NCI-H774 (cell line): ENCODE measurements at places on chromosomes 11 and 22.
A peak's percentile ranks its signal among the peaks of the same experiment; 100 is the strongest.

DNA sequence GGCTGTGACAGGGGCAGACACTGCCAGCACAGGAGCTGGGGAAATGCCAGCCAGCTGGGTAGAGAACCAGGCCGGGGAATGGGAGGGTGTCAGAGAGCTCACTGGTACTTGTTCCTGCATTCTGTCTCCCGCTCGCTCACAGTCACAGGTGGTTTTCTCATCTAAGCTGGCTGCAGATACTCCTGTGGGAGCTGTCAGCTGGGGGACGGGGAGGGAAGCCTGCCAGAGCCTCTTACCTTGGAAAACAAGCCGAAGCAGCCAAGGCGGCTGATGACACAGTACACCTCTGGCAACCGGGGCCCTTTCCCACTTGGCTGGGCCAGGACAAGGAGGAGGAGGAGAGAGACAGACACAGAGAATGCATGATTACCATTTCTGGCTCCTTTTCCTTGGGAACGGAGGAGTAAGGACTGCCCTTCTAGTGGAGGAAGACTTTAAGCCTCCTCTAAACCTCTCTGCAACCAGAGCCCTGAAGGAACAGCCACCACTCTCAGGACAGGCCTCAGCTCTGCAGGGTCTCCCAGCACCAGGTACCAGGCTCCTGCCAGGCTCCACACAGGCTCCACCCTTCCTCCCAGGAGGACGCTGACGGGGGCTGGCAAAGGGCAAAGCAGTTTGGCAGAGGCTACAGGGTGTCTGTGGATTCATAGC is 25.1 kb downstream of the RPL27A start:
- no peak for DNase-seq

- no peak for DNase-seq
These were observed 112.2 kb downstream of the NCAM1 start for GRCh38 chr11:113073290-113073953.

DNA sequence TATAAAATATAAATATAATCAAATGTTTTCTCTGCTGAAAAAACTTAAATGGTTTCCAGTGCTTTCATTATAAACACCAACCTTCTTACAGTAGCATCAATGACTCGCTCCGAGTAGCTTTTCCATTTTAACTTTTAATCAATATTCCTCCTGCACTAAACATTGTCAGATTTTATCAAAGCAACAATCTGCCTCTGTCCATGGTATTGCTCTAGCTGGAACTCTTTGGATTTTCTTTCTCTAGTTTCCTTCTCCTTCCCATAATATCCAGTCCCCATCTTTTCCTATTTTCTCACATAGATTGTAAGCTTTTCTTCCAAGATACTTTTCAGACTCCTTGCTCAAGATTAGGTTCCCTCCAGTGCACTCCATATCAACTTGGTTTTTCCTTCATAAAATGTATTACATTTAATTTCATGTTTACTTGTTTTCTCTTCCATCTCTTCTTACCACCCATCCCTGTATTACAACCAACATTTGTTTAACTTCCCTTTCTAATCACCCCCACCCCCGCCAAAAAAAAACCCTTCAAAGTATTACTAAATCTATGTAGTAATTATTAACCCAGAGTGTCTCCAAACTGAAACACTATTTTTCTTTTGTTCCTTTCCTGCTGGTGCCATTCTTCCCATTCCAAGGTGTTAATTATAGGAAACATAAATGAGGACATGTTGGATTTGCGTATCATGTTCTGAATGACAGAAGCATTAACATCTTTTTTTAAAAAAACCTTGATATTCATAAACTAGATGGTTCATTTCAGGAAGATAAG is 716.5 kb downstream of the NELL1 start:
- DNase-seq, result no peak

DNA sequence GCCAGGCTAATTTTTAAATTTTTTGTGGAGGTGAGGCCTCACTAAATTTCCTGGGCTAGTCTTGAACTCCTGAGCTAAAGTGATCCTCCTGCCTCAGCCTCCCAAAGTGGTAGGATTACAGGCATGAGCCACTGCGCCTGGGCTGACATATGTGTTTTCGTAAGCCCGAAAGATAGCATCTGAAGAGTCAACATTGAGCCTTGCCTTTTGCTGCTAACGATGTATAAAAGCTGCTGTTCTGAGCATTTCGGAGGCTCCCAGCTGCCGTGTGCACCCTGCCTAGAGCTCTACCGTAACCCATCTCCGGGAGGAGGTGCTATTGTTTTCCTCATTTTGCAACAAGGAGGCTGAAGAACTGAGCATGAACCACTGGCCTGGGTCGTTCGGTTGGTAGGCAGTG is 18.1 kb upstream of the PPP6R3 start:
- no peak for DNase-seq

GRCh38 chr22:49977578-49977977 is 17.0 kb downstream of the PIM3 start:
- no peak for DNase-seq

DNA sequence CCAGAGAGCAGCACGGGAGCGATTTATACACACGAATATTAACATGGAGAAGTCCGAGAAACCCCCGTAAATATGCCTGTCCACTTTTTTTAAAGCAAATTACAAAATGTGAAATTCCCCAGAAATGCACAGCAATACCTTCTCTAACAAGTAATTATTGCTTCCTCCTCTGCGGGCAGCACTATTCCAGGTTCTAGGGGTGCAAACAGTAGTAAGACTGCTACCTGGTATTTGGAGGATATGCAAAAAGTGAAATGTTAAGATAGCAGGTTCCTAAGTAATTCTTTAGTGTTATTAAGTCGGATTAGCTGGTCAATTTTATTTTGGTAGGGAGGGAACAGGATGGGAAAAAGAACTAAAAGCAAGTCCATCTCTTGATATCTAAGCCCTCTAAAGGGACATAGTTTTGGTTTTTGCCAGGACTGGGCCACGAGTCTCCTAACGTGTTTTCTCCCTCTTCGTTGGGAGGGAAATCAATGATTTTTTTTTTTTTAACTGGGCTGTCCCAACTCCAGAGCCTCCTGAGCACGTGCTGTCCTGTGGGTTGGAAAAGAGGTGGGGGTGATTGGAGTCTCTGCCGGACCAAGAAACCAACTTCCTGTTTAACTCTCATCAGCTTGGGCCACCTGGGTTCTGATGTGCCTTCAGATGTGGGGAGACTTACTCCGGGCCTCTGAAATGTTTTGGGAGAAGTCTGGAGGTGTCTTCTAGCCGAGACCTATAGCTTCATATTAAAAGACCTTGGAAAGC is 1.7 kb upstream of the XBP1 start:
- DNase-seq, result no peak

- no peak for DNase-seq
These were observed 180.8 kb downstream of the LARGE1 start for GRCh38 chr22:33739516-33739915.

DNA sequence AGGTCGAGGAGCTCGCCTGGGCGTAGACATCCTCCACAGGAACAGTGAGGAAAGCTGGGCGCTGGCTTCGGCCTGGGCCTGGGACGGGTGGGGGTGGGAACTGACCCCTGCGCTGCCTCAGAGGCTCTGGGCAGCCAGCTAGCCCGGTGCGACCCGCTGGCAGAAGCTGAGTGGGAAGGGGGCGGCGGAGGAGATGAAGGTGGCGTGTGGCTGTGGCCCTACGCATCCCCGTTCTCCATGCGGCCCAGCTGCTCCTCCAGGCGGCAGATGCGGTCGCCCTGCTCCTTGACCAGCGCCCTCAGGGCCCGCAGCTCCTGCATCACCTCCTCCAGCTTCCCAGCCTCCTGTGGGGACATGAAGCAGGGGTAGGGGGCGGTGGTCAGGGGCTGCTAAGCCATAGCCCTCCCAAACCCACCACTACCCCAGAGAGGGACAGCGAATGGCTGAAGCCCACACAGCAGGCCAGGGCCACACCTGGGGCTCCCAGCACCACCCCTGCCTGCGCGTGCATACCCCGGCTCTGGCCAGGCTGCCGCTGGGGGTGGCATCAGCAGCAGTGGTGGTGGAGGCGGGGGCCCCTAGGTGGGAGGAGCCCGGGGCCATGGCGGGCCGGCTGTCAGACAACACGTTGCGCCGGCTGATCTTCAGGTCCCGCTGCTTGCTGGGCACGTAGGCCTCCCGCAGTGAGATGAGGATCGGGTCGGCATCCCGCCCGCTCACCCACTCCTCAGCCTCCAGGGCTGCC is 848 bp upstream of the PTPRCAP start:
- no peak for DNase-seq

DNA sequence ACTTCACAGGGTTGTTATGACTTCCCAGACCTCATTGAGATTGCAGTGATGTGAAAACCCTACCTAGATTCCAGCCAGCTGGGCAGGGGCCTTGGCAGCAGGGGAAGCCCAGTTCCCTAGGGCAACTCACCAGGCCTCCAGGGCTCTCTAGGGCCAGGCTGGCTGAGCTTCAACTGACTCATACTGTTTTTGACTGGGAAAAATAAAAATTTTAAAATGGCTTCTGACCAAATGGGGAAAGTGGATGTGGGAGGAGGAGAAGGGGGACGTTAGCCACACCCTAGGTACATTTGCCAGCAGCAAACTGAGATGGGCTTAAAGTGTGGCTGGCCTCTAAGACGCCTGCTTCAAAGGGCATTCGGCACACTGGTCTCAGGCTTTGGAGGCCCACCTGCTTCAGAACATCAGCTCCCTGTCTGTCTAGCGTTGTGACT is 39.0 kb downstream of the BMAL1 start:
- no peak for DNase-seq

GRCh38 chr11:95569207-95569606 is 220.4 kb downstream of the FAM76B start:
- DNase-seq, result no peak

- no peak for DNase-seq
These were observed 201.8 kb upstream of the LARGE1 start for GRCh38 chr22:34122042-34122441.

DNA sequence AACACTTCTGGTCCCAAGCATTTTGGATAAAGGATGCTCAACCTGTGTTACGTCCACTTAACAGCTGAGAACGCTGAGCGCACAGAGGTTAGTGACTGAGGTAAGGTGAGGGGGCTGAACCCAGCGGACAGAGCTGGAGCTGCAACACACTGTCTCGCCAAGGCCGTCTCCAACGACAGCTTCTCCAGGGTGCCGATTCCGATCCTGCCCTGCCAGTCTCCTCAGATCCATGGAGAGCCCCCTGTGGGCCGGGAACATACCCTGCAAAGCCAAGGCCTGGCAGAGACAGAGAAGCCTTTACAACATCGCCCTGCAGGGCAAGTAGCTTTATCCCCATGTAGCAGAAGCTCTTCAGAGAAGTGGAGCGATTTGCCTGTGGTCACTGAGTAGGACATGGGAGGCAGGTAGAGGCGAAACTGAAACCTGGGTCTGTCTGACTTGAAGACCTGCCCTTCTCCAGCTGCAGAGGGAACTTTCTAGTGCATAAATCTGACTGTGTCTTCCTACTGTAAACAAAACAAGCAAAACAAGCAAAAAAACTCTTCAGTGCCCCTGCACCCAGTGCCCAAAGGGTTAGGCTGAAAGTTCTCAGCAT is 72.8 kb downstream of the SCUBE1 start:
- no peak for DNase-seq

DNA sequence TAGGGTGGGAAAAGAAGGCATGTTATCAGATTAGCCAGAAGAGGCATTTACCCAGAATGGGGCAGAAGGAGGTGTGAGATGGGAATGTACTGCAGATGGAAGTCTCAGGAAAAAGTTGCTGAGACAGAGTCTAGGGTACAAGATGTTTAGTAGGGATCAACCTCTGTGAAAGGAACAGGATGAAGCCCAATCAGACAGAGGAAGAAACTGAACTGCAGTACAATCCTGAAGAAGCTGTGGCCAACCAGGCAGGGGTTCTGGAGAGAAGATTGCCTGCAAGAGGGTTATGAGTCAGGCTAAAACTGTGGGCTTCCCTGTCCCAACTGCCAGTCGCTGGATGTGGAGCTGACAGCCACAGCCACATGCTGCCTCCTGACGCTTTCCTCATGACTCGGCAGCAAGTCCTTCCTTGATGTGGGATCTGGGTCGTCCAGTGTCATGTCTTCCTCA is 64.0 kb downstream of the CWC15 start:
- DNase-seq, result no peak

- DNase-seq, result no peak
These were observed 8.6 kb upstream of the APOL4 start for GRCh38 chr22:36210224-36210623.

DNA sequence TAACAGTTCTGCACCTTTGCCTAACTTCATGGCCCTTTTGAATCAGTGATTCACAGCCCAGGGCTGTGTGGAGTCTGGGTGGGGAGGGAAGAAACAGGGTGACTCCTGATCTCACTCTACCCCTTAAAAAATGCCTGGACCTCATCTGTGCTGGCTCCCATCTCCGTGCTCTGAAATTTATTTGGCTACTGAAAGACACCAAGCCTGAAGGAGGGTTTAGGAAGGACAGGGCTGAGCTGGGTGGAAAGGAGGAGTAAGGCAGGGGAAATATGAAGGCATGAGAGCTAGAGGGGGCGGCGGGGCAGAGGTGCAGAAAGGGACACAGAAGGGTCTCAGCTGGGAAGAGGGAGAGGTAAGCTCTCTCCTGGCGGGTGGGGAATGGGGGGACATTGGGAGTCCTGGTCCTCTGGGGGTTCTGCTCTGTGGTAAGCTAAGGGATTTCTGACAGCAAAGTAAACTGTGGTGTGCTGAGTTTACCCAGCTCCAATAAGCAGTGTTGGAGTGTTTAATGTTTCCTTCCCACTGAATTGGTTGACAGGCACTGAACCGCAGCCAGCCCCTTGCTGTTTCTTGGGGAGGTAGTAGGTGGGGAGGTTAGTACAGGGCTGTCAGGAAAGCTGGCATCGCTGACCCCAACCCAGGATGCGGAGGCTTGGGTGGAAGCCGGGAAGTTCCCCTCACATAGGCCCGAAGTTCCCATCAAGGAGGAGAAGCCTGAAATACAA is 71.1 kb downstream of the RPUSD4 start:
- no peak for DNase-seq

DNA sequence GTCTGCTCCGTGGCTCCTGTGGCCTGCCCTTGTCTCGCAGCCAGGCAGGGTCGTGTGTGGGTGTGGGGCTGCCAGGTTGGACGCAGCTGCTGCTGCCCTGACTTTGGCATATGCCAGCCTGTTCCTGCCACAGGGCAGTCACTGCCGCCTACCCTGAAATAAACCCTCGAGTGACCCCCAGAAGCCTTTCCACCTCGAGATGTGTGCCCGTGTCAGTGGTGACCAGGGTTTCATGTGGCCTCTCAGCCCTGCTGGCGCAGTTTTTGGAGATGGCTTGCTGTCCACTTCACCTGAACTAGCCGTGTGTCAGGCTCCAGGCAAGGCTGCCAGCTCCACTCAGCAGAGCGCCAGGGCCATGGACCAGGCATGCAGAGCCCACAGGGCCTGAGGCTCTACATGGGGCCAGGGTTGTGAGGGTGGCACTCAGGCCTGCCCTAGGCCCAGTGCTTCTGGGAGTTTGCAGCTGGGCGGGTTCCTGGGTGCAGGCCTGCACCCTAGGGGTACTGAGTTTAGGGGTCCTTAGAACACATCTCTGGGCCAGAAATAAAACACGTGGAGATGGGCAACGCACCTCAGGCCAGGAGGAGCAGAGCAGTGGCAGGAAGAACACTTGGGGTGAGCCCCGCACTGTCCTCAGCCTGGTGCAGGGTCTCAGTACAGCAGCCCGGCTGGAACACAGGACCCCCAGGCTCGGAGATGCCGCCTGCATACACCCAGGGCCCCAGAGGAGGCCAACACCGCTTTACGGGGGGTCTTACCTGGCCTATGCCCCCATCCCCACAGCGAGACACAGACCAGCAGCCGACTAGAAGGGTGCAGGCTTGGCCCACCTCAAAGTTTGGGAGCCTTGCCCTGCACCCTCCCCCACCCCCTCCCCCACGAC is 8.8 kb upstream of the PANX2 start:
- no peak for DNase-seq

- DNase-seq, result peak; percentile 66
These were observed 41.0 kb upstream of the PRDM11 start for GRCh38 chr11:45105233-45105983.
